Activated CD4-positive, alpha-beta T cell treated with anti-CD3 and anti-CD28 coated beads for 48 hours (primary cell): ENCODE measurements at places on chromosomes 11 and 22.
A peak's percentile ranks its signal among the peaks of the same experiment; 100 is the strongest.

- DNase-seq, result no peak
Observed at GRCh38 chr11:91173701-91174100, 950.9 kb upstream of the CHORDC1 start.

DNA sequence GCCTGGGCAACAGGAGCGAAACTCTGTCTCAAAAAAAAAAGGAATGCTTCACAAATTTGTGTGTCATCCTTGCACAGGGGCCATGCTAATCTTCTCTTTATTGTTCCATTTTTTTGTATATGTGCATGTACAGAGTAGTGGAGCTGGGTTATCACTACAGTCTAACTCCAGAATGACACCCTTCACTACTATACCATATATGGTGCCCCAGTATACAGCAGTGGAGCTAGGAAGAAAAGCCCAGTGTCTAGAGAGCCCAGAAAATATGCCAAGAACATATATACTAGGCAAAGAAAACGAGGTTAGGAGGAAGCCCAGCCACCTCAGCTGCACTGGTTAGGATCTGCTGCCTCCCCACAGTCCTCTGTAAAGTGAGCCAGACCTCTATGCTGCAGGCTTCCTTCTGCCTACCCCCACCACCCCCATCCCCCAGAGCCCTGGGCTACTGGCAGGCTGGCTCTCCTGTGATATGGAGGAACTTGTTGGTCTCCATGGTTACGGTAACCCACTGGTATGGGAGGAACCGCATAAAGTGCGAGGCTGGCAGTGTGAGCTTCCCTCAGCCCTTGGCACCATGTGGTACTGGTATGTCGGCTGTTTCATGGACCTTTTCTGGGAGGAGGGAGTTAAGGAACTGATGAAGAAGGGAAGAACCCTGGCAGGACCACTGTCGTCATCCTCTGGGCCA is 34.3 kb downstream of the RCOR2 start:
- DNase-seq, result no peak

- DNase-seq, result no peak
Observed at GRCh38 chr11:83156996-83157593, at the start of gene PCF11. TSS of gene PCF11 (plus strand) at chr11:83157131. CDS start at chr11:83157440, 309 bp downstream.

DNA sequence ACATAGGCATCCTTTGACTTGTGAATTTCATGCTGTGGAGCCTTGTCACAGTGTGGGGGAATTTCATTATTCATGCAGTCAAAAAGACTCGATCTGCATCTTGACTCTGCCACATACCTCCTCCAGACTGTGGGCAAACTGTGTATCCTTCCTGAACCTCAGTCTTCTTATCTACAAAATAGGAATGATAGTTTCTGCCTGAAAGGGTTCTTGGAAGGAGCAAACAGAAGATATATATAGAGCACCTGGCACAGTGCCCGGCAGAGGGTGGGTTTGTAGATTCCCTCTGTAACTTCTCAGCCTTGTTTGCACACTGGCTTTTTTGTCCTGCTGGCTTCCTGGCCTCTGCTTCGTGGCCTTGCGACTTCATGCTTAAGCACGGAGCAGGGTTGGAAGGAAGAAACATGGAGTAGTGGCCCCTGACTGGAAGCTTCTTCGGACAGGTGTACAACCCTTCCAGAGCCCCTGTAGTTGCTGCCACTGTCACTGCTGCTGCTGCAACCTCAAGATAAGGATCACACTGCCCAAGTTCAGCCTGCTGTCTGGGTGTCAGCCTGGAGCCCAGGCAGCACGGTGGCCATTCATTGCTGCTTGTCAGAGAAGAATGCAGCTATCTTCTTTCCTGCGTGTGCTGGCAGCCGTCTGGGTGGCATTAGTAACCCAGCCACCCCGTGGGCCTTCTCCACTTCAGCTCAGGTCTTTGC is 106.4 kb downstream of the MICAL2 start:
- no peak for DNase-seq

DNA sequence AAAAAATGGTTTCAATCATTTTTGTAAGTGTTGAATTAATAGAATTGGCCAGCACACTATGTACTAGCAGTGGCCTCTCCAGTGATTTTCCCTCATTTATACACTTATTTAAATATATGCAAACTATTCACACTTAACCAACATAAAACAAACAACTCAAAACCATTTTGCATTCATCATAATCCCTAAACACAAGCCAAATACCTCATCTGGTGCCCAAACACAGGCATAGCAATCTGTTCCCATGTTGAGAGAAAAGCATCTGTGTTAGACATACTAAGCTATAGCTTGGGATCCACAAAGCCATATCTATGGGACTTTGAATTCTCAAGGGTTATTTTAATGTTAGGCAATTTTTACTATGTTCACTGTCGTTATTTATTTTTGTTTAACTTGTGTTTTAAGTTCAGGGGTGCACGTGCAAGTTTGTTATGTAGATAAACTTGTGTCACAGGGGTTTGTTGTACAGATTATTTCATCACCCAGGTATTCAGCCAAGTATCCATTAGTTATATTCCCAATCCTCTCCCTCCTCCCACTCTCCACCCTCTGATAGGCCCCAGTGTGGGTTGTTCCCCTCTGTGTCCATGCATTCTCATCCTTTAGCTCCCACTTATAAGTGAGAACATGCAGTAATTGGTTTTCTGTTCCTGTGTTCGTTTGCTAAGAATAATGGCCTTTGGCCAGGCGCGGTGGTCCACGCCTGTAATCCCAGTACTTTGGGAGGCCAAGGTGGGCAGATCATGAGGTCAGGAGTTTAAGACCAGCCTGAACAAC is 31.0 kb upstream of the RCN1 start:
- no peak for DNase-seq

DNA sequence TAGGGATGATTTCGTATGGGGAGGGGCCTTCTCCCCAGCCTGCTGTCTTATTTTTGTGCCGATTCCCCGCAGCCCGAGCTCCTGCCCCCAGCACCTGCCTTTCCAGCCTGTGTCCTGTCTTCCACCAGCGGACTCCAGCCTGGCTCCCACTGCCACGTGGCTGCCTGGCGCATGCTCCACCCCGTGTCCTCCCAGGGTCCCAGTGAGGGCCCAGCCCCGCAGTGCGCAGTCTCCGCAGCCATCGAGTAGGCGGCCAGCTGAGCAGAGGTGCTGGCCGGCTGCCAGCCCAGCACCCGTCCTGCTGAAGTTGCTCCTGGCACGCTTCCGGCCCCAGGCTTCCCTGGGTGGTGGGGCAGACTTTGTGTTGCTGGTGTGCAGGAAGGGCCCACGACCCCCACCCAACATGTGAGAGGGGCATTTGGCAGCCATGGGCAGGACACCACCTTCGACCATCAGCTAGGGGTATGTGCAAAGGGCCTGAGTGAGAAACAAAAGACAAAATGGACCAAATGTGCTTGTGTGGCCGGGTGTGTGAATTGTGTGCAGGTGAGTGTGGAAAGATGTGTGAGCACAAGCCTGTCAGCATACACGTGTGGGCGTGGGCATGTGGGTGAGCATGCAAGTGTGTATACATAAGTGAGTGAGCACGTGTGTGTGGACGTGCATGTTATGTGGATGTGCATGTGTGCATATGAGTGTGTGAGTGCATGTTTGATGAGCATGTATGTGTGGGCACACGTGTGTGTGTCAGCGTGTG is 55.9 kb downstream of the RTN4R start:
- DNase-seq, result no peak

- DNase-seq, result no peak
Observed at GRCh38 chr22:18962308-18962635, 26.2 kb upstream of the PRODH start.

GRCh38 chr11:126840201-126840886 is 160.2 kb downstream of the KIRREL3 start:
- DNase-seq, result no peak

- no peak for DNase-seq
Observed at GRCh38 chr11:58774164-58774593, 42.4 kb upstream of the GLYAT start.

GRCh38 chr11:115942011-115942410 is 437.8 kb upstream of the CADM1 start:
- no peak for DNase-seq

DNA sequence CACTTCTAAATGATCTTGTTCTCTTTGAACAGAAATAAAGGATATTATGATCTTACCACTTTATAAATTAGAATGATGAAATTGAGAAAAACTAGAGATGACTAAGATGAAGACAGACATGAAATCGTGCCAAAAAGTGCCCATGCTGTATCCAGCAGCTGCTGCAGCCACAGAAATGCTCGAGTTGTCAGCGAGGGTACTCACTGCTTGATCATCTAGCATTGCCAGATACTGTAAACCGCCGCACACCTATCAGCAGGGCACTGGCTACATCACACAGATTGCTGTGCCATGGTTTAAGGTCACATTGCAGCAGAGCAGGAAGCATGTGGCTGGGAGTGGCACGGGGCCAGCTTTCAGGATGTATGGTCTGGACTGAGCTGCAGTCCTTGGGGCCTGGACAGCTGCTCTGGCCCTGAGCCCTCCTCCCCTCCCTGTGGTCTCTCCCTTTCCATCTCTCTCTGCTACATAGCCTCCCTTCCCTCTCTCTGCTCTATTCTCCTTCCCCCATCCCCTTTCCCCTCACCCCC is 51.0 kb upstream of the SEPTIN5 start:
- peak; percentile 7 for DNase-seq

GRCh38 chr11:133497477-133498140 is 34.7 kb downstream of the OPCML start:
- no peak for DNase-seq

- peak; percentile 70 for DNase-seq
Observed at GRCh38 chr11:64251016-64251752, at the start of gene PLCB3. TSS of gene PLCB3 (plus strand) at chr11:64251530. CDS start at chr11:64251650, 120 bp downstream.

DNA sequence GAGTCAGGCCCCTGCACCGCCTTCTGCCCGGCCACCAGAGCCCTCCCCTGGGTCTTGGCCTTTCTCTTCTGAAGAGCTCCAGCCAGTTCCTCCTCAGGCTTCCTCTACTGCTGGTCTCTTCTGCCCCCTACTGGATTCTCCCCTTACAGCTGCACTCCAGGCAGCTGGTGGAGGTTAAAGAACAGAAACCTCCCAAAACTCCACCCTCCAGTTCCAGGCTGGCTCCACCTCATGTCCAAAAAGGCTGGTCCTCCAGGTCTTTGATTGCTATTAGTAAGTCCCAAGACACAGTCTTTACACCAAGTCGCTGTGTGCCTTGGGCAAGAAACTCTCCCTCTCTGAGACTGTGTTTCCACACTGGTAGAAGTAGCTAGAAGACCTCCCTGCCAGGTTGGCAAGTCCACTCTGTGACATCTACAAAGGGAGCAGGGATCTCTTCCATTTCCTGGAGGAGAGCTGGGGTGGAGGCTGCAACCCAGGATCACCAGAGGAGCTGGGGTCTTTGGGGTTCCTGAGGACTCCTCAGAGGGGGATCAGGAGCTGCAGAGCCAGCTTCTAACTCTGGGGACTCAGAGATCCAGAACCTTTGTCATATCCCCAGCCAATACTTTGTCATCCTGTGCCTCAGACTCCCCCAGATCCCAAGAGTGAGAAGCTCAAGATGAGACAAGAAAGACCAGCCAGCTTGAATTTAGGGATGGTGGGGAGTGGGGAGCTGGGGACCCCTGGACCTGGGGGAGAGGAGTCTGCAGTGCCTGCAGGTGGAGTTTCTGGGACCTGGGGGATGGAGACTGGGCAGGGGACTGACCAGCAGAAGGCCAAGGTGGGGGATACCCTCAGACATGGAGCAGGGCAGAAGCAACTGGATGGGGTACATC is 3.4 kb upstream of the IGLL5 start:
- peak; percentile 74 for DNase-seq

DNA sequence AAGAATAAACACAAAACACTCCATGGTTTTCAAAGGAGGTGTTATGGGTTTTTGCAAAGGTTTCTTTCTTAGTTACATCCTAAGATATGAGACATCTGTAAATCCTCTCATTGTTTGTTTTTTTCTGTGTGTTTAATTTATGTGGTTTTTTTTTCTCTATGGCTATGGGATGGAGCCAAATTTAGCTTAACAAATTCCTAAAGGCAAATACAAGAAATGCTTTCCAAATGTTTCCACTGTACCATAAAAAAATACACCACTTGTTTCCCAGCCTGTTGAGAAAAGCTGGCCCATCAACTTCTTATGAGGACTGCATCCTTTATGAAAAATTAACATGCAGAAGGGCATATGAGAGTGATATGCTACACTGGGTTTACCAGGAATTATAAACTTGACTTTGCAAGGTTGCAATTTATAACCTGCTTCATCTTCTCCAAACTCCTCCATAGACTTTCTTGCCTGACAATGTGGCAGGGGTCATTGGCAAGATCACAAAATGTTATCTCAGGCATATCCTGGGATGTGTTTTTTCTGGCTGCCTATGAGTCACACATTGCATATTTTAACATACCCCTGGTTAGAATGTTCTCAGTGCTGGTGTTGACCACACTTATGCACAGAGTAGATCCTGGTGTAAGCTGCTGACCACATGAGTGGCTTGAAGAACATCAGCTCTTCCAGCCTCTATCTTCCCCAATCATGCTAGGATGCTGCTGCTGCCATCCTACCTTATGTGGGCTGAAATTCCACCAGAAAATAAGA is 137.6 kb upstream of the TTC12 start:
- DNase-seq, result no peak
